Fibroblast of pulmonary artery (primary cell): ENCODE measurements at places on chromosomes 3 and 15.

DNA sequence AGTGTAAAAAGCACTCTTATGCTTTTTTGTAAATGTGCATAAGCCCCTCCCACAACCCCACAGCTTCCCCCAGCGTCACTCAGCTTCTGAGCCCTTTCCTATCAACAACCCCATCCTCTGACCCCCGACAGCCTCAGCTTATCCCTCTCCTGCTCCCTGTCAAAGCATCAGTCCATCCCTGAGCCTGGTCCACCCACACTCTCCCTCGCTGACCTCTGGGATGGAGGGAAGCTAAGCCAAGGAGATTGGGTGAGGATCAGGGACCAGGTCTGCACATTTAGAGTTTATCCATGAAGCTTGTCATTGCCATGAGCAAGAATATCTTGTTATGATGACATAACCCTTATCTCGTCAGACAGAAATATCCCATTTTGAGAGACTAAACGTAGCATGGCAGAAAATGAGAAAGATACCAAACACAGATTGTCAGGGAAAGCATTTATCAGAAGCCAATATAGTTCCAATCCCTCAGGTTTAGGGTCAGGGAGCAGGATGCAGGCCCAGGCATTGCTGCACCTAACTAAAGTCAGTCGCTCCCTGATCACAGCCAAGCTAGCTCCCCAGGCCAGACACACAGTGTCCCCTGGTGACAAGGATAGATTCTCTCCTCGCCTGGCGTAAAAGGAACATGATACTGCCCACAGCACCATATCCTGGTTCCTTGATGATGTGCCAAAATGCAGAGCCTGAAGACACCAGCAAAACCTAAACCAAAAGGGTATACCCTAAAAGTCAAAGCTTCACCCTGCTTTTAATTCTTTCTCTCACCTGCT lies 66.9 kb downstream of the DCLK3 start:
- no peak for DNase-seq

- DNase-seq: no peak
Observed at GRCh38 chr3:49616061-49616460, 58.1 kb upstream of the APEH start.

DNA sequence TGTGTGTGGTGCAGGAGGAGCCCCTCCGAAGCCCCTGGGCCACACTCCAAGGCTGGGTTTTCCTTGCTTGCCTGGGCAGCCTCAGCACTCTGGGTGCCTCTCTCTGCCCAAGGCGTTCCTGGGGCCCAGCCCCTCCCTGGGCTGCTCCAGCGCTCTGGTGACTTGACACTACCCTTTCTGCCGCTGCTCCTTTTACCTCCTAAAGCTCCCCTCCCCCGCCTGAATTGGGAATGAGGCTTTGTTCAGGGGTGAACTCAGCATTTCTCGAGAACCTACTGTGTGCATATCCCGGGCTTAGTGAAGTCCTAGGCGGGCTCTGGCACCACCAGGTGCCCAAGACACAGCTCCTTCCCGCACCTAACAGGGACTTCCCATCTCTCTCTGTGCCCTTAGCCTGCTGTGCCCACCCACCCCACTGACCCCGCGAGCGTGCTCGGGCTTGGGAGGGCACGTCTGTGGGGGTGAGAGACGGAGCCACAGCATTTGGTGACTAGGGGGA lies 1.2 kb upstream of the BAHD1 start:
- no peak for DNase-seq

DNA sequence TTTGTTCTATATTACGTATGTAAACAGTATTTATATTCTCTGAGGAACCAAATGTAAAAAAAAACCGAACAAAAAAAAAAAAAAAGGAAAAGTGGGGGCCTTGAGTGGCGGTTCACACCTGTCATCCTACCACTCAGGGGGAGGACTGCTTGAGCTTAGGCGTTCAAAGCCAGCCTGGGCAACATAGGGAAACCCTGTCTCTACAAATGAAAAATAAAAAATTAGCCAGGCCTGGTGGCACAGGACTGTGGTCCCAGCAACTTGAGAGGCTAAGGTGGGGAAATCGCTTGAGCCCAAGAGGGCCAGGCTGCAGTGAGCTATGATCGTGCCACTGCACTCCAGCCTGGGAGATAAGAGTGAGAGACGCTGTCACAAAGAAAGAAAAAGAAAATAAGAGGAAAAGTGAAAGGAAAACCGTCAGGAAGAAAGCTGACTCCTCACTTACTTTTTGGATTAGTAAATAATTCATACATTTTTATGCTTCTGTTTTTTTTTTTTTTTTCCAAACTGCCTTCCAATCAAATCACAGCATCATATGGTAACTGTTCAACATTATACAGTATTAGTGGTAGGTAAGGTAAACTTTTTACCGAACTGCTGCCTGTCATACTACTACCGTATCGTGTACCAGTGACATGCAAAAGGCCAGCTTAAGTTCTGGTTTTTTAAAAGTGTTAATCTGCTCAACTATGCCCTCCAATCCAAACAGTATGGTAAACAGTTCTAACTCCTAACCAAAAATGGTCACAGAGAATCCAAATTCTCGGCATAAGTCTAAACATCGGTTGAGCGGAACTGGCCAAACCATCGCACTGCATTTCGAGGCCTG lies 1.2 kb downstream of the PHC3 start:
- DNase-seq: peak; percentile 31

DNA sequence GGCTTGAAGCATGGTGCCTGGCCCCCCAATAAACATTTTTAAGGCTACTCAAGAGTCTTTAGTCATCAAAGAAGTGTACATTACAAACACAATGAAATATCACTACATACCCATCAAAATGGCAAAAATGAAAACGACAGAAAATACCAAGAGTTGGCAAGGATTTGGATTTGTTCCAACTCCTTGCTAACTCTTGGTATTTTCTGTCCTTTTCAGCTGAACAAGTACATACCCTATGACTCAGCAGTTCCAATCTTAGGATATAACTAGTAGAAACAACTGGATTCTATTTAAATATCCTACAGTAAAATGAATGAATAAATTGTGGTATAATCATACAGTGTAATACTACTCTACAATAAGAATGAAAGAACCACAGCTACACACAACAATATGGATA lies 25.1 kb upstream of the GABPB1 start:
- DNase-seq: peak; percentile 38

- no peak for DNase-seq
Observed at GRCh38 chr3:5231074-5231473, 43.6 kb downstream of the EDEM1 start.

DNA sequence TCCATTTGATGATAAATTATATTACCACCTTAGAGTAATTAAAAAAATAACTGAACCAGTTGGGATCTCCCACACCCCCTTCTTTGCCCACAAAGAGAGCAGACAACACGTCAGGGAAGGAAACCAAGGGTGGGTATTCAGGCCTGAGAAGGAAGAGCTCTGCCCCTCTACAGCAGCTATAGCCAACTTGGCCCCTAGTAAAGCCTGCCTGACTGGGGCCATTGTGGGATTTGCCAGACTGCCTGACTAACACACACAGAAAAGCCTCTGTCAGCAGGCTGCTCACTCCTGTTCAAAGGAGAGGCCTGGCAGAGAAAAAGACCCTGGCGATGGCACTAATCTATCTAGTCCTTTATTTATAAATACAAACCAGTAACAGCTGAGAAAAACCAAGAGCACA lies 41.4 kb downstream of the ATP8B4 start:
- no peak for DNase-seq

DNA sequence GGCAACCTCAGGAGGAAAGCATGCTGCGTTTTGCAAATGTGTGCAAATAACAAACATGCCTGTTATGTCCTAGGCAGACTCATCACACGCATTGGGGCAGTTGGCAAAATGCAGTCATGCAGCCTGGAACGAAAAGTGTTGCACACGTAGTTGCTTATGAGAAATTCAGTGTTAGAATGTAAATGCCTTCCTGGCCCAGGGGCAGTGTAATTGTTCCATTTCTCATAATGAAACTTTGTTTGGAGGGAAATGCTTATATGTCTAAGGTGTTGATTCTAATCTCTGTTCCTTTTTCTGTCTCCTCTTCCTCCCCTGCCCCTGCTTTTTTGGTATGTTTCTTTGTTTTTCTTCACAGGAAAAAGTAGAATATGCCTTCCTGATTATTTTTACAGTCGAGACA lies 156.0 kb downstream of the CACNA1D start:
- no peak for DNase-seq

DNA sequence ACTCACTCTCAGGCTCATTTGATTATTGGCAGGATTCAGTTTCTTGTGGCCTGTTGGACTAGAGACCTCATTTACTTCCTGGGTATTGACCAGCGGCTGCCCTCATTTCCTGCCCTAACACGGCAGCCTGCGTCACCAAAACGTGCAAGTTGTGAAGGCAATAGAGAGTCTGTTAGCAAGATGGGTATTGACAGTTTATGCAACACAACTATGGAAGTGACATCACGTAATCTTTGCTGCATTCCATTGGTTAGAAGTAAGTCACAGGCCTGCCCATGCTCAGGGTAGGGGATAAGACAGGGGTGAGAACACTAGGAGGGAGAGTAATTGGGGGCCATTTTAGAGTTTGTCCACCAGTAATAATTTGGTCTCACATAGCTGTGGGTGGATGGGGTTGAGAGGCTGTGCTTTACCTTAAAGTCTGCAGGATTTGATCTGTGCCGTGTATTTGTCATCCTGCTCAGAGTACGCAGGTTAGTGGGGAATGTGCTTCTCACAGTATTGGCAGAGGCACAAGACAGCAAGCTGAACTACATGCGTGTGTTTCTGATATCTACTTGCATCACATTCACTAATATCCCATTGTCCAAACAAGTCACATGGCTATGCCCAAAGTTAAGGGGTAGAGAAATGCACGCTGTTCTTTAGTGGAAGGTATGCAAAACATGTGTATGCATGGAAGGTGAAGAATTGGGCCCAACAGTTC lies 83.3 kb downstream of the EDEM1 start:
- DNase-seq: no peak

DNA sequence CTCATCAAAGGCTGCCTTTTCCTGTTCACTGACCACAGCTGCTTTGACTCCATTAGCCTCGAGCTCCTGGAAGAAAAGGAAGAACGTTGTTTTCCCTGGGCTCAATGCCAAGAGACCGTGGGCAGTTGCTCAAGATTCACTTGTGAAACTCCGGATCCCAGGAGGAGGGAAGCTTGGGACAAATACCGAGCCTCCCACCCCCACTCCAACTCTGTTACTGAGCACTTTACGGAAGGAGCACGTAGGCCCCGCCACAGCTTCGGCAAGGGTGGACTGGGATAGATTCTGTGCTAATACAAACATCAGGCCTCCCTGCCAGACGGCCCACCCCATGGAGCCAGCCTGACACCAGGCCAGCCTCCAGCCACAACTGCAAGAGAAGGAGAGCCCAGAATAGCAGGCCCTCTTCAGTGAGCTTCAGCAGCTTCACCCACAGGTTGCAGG lies 10.8 kb upstream of the FANCD2 start:
- peak; percentile 99 for DNase-seq

GRCh38 chr15:43518197-43518761 lies 871 bp downstream of the MAP1A start:
- DNase-seq: peak; percentile 22

GRCh38 chr3:3699816-3700633 lies 99.2 kb upstream of the LRRN1 start:
- no peak for DNase-seq
